ENCODE measurements at places on chromosomes 2 and 18.

DNA sequence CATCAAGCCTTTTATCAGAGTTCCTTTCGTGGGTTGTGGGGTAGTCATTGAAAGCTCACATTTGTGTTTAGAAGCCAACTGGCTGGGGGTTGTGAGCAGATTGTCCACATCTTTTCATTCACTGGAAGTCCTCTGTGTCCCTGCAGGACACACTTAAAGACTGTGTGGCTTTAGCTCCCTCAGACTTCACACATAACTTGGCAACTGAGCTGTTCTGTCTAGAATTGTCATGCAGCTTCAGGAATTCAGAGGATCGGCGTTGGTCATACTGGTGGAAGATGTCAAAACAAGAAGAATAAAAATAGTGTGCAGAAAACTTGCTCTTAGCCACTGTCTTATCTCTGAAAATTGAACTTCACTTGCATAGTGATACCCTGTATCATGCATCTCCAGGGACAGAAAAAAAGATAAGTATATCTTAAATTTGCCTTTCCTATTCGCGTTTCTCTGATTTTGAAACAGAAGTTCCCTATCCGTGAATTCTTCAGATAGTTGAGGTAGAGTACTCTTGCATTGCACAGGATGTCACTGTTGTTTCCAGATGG lies 49.6 kb downstream of the TRAPPC12 start:
- DNase-seq: no peak

DNA sequence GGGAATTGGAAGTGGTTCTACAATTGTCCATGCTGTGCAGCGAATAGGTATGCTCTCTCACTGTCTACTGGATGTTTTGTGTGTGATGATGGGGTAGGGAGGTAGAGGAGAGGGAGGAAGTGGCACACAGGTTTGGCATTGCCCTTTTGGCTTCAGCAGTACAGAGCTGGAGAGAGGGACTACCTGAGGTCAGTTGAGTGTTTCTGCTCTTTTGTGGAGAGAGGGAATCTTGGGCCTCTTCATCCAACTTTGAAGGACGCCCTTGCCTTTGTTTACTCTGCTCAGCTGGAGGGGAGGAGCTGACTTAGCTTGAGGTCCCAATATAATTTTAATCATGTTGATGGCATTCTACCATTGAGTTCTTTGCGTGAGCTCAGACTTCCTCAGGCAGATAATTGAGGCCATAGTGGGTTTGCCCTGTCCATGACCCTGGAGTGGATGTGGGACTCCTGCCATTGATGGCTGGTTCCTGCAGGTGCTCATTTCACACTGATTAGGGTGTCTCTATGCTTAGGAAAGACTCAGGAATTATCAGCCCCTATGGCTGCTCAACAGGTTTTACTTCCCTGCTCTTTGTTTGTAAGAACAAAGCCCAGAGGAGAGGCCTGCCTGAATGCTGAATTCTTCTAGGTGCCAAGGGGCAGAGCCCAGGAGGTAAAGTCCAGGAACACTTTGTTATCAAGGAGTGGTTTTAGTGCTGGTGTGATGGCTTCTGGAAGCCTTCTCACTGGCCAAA lies 7.2 kb downstream of the RPIA start:
- no peak for DNase-seq

DNA sequence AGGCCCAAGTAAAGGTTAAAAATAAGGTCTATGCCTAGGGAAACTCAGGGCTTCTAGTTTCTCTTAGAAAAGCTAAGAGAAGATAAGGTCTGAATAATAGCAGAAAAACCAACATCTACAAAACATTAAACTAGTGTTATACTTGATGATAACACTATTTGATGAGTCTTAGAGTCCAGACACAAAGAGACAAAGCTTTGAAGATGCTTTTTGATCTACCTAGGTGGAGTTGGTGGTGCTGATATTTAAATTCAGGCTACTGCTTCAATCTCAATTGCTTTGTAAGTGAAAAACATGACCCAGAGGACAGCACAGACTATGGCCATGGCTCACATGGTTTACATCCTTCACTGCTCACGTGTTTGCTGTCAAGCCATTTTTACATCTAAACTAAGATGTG lies 11.7 kb upstream of the MFF start:
- no peak for DNase-seq

GRCh38 chr2:217790195-217790594 lies 212.6 kb downstream of the TNS1 start:
- DNase-seq: no peak

- DNase-seq: no peak
Observed at GRCh38 chr18:36465970-36466369, 168.5 kb downstream of the FHOD3 start.

- no peak for DNase-seq
Observed at GRCh38 chr2:223203971-223204929, 152.3 kb downstream of the KCNE4 start.

DNA sequence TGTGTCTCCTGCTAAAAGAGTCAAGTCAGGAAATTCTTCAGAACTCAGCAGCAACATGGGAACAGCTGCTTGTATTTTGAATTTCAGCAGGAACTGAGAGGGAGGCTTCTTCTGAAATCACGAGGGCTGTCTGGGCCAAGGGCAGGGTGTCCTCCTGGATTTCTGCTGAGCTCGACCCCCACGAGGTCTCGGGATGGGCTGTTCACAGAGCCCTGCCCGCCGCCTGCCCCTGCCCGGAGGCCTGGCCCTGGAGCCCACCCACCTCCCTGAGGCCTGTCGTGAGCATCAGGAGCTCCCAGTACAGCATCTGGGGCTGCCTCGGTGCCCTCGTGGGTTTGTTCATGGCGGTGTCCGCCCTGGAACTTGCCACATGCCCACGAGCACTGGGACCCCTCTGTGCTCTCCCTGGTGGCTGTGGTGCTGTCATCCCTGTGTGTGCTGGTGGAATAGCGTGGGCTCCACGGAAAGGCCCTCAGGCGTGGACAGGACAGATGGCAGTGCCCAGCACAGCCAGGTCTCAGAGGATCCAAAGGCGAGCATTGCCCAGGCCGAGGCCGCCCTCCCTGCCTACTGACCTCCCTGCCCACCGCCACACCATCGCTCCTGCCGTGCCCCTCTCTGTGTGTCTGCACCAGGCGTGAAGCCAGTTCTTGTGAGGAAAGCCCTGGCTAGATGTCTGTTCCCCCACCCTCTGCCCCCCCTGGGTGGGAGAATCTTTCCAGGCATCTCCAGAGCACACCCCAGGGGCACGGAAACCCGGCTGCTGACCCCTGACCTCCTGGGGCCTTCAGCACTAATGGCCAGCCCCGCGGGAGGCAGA lies 25.9 kb downstream of the RAMP1 start:
- no peak for DNase-seq

DNA sequence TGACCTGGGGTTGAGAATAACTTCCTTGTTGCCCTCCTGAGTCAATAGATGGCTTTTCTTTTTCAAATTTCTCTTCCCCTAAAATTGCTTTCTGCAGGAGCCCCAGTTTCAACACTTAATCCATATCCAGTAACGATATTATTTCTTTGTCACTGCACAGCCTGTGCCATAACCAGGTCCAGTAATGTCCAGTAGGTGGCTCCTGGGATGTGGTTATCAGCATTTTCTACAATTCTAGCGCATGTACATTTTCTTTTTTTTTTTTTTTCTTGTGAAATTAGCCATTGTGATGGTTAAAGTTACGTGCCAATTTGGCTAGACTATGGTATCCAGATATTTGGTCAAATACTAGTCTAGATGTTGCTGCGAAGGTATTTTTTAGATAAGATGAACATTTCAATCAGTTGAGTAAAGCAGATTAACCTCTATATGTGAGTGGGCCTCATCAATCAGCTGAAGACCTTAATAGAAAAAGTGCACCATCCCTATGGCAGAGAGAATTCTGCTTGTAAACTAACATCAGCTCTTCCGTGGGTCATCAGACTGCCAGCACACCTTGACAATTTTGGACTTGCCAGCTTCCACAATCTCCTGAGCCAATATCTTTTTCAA lies 72.9 kb upstream of the SCG2 start:
- no peak for DNase-seq

DNA sequence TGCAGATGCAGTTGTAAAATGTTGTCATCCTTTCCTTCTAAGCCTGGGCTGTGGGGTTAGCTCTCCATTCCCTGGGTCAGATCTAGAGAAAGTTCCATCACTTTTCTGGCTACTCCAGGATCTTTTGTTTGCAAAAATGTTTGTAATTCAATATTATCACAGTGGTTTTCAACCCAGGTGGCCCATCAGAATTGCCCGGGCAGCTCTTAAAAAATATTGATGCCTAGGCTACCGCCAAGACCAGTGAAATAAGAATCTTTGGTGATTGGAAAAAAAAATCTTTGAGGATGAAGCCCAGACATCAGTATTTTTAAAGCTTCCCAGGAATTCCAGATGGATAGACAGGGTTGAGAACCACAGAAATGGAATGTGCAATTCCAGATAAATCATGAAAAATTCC lies 232.5 kb upstream of the SPRED2 start:
- no peak for DNase-seq

DNA sequence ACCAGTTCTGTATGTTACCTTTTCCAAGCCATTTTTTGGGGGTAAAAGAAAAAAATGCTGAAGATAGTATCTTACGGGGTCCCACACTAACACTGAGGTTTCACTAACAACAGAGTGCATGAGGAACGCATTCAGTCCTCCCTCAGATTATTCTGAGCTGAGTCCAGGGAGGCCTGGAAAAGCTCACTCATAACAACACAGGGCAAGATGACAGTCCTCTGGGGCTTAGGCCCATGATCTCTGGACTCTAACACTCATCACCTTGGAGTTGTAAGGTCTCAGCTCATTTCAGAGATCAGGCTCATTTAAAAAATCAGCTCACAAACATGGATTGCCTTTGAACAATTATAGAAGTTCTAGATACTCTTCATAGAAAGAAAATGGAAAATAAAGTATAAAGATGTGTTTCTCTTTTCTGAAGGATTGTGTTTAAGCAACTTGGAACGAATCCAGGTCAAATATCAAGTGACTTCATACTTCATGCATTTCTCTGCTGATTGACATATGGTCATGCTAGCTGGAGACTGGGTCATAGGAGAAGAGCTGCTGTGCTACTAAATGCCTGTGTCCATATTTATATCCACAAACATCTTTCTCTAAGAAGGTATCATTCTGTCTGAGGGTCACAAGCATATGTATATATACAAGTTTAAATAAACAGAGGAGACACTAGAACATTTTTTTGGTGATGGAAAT lies 265.8 kb downstream of the ALK start:
- DNase-seq: no peak

DNA sequence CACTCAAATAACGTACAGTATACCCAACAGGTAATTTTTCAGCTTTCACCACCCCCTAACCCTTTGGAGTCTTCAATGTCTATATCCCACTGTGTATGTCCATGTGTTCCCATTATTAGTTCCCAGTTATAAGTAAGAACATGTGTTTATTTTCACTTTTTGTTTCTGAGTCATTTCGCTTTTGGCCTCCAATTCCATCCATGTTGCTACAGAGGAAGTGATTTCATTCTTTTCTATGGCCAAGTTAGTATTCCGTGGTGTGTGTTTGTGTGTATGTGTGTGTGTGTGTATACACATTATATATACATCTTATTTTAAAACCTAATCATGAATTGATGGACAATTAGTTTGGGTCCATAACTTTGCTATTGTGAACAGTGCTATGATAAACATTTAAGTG lies 464.4 kb downstream of the CMPK2 start:
- DNase-seq: no peak

GRCh38 chr2:58871469-58872142 lies 630.5 kb upstream of the FANCL start:
- no peak for DNase-seq

DNA sequence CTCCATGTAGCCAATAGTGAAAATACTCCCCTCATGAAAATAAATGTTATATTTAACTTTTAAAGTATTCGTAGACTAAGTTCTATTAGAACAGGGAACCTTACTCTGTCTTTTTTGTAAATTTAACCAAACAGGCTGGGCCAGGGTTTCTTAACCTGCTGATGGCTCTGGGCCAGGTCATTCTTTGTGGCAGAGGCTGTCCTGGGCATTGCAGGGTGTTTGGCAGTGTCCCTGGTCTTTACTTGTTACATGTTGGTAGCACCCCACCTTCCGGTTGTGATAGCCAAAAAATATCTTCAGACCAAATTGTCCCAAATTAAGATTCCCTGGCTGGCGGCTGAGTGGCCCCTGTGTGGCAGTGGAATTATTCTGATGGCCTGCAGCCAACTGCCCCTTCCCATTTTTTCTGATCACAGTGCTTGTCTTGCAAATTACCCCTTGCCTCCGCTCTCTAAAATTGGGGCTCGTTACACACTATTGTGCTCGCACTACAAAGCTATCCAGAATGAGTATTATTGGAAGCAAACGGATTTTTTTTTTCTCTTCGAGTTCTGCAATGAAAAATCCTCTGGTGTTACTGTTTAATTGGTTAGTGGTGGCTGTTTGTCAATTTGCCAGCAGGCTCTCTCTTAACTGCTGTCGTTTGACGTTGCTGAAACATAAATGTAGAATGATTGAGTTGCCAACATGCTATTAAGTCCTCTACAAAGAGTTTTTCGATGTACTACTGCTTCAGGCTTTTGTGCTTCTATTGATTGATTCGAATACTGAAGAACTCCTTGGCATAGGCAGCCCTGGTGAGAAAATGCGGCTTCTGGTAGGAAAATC lies 216.9 kb downstream of the SH3RF3 start:
- DNase-seq: no peak

DNA sequence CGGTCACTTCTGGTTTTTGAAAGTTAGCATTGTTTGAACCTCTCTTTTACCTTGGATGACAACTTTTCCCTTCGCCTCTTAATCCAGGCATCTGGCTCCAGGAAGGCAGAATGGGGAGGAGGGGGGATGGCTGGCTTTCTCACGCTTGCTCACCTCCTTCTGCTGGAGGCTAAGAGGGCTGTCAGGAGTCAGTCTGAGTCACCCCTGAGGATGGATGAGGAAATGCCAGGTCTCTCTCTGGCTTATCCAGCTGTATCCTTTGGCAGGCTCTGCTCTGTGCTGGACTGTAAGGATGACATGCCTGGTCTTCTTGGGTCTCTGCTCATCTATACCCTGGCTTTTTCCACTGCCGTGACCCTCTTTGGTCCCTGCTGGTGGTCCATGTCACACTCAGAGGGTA lies 142.9 kb upstream of the GYPC start:
- DNase-seq: no peak

DNA sequence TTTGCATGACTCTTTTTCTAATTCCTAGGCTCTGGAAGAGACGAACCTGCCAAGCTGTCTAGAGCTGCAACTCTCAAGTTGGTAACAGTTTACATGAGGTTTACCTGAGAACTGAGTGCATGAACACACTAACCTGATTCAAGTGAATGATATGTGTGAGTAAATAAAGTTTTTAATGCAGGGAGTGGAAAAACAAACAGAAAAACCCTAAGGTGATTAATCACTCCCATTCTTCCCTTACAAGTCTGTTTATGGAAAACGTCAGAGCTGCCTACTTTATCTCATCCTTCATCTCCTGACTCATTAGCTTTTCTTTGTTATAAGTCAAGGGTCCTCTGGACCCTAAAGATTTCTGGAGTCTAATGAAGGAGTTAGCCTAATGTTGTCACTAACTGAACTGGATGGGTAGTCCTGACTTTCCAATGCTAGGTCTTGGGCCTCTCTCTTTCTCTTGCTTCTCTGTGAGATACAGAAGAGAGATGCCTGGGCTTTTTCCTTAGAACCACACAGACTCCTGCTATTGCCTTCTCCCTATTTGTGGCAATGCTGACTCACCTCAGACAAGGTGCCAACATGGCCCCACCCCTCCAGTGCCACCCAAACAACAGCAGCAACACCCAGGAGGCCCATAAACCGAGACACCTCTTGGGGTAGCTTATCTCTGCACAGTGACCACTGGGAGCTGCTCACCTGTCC lies 952.4 kb downstream of the EPHA4 start:
- DNase-seq: no peak
